ENCODE measurements at places on chromosomes 7 and 10.

GRCh38 chr7:155643804-155644177 lies 670 bp upstream of the RBM33 start:
- no peak for DNase-seq

- DNase-seq = no peak
These were observed 35.2 kb upstream of the HSPB1 start for GRCh38 chr7:76267107-76267893.

DNA sequence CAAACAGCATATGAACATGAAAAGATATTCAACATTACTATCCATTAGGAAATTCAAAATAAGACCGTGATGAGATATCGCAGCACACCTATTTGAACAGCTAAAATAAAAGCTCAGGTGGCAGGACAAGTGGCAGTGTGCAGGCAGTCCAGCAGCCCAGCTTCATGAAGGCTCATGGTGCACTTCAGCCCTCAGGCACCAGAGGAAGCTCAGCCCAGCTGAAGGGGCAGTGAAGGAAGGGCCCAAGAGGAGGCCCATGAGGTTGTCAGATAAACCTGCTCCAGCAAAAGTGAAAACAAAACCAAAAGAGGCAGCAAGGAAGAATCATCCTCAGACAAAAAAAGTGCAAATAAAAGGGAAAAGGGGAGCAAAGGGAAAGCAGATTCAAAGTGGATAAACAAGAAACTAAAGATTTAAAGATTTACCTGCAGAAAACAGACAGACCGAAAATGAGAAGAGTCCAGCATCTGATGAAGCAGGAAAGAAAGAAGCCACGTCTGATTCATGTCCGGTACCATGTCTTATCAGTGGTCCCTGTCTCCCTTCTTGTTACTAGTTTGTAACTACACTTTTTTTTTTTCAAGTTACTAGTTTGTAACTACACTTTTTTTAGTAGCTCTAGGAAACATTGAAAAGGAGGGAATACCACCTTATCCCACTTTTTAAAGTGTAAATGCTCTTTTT lies 15.0 kb upstream of the FAM24B start:
- no peak for DNase-seq

DNA sequence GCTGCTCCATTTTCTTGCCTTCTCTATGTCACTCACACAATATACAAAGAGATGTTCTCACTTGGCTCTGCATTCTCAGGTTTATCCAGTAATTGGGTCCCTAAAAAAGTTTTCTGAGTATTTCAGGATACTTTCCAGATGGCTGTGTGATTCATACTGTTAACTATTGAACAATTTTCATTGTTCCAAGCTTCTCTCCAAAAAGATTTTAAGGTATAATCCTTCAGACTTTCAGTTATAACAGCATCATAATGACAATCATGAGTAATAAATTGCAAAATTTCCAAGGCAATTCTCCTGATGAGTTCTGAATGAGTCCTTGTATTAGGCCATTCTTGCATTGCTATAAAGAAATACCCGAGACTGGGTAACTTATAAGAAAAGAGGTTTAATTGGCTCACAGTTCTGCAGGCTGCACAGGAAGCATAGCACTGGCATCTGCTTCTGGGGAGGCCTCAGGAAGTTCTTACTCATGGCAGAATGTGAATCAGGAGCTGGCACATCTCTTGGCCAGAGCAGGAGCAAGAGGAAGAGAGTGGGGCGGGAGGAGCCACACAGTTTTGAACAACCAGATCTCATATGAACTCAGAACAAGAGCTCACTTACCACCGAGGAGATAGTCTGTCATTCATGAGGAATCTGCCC lies 148.1 kb downstream of the SLC16A9 start:
- DNase-seq = no peak

GRCh38 chr7:3835109-3835508 lies 534.1 kb downstream of the SDK1 start:
- DNase-seq = no peak

DNA sequence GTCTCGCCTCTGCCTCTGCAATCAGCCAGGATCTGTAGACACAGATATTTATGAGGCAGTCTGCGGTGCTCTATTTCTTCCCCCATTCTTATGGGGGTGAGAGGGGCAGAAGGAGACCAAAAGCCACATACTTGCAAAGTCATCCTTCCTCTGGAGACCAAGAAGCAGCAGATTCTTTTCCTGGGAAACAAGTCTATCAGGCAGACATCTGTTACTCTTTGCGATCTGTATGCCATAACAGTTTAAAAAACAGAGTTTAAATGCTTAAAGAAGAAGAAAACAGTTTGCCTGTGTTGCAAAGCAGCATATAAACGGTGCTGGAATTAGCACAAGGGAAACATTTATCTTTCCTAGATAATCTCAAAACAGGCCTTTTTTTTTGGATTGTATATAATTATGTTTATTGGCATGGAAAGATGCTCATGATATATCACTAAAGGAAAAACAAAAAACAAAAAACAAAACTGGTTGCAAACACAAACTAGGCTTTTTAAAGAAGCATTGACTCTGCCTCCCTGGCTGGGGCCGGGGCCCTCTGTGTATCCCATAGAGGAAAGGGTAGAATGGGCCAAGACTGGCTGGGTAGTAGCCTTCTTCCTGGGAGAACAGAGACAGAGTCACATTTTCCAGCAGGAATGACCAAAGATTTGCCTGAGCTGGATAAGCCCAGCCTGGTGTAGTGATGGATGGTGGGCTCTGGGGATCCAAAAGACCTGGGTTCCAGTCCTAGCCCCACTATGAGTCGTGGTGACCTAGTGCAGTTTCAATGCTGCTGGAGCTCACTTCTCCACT lies 50.4 kb downstream of the RGS10 start:
- no peak for DNase-seq

DNA sequence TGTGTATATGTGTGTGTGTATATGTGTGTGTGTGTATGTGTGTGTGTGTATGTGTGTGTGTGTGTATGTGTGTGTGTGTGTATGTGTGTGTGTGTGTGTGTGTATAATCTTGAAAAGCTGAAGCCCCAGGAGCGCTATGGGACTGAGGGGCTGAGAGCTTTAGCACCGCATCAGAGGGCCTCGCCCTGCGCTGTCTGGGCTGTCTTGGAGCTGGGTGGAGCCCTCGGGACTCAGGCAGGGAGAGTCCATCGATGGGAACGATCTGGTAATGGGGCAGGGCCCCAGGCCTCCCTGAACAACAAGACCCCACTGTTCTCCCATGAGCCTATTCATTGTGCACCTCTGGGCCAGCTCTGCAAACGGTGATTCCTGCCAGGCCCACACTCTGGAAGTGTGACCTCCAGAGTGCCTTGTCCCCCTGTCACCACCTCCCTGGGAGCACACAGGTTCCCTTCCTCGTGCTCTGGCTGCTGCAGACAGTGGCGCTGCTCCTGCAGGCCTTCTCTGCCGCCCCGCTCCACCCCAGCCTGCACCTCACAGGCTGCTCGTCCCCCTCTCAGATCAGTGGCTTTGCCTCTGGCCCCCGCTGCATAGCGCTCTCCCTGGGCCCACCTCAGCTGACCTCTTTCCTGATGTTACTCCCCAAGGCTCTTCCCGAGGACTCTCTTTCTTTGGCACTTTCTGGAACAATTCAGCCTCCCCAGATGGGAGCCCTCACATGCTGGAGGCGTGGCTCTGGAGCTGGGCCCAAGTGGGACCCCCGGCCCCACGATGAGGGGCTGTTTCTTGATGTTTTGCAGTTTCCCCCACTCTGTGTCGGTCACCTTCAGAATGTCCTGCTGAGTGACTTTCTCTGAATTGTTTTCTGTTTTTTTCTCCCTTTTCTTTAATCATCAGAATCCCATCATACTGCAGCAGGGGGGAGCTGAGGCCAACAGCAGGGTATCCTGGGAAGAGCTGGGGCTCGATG lies 542.2 kb upstream of the FOXK1 start:
- no peak for DNase-seq

- DNase-seq = no peak
These were observed 70.0 kb upstream of the PHYHIPL start for GRCh38 chr10:59106441-59106840.

- no peak for DNase-seq
These were observed 93.0 kb upstream of the DNAAF5 start for GRCh38 chr7:633381-634018.

DNA sequence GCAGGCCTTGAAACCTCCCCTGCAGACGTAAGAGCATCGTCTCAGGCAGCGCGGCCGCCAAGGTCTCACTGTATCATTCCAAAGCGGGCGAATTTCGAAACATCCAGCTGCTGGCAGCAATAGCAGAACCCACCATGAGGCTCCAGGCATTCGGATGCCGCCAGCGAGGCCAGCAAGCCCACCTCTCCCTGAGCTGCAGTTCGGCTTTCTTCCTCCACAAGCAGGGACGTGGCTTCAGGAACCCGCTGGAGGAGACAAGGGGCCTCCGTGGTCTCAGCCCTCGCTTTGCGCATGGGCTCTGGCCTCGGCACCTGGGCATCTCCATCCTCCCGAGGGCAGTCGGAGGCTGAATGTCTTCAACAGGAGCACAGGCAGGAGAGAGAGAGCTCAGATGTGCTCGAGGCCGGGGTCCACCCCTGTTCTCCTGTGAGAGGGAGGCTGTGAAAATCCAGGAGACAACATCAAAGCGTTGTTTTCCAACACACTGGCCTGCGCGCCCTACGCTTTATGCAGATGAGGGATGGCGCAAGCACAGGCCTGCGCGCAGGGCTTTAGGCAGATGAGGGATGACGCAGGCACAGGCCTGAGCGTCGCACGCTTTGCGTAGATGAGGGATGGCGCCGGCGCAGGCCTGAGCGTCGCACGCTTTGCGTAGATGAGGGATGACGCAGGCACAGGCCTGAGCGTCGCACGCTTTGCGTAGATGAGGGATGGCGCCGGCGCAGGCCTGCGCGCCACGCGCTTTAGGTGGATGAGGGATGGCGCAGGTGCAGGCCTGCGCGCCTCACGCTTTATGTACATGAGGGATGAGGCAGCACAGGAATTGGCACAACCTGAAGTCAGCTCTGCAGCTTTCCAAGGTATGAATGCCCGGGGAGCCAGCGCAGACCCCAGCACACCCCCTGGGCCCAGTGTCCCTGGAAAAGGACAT lies 103.2 kb downstream of the WDR37 start:
- no peak for DNase-seq

DNA sequence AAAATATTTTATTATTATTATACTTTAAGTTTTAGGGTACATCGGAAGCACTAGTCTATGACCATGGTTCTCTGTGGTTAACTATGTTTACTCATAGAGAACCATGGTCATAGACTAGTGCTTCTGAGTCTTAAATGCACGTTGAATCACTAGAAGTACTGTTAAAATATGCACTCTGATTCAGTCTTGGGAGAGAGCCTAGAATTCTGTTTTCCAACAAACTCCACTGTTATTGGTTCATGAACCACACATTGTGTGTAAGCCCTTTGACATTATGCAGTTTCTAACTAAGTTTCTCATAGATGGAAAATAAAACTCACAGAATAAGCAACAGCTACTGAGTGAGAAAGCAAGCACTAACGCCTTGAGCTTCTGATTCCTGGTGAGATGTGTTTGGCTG lies 1120.6 kb downstream of the SORCS1 start:
- DNase-seq = no peak

GRCh38 chr7:30352169-30352568 lies 67.8 kb downstream of the ZNRF2 start:
- DNase-seq = no peak

DNA sequence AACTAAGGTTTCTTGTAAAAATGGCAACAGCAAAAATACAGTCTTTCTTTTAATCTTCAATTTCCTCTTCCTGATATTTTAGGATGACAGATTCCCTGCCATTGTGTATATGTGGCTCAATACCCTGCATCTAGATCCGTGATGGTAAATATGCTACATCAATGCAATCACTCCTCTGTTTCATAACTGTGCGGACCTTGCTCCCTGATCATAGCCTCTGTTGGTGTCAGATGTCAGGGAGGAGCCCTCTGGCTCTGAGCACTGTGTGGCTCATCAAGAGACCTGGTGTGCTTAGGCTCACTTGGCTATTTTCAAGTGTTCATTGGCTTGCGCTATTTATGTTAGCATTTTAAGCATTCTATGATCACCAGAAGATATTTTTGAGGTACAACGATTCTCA lies 33.0 kb upstream of the AGR3 start:
- no peak for DNase-seq

- no peak for DNase-seq
These were observed 134.7 kb downstream of the SLIT1 start for GRCh38 chr10:97050956-97051496.

DNA sequence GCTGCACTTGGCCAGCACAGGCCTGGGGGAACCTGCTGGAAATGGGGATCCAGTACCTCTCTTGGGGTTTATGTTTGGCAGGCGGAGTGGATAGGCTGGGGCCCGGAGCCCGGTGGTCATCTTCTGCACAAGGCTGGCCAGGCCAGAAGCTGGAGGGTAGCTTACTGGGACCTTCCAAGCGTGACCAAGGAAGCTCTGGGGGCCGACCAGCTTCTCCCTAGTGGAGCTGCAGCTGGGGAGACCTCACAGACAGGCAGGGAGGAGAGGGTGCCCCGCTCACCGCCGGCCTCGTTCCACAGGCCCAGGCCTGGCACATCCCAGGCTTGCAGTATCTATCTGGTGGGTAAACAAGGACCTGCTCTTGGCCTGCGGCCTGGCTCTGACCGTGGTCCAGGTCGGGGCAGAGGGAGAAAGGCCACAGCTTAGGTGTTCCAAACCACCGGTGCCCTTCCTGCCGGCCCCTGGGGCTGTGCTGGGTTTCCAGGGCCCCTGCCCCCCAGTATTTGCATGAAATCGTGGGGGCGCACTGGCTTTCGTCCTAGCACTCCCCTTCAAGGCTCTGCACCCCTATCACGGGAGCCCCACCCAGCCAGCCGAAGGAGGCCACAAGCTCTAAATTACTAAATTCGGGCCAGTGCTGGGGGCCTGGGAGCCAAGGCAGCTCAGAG lies 1.5 kb upstream of the ELFN1 start:
- no peak for DNase-seq

- DNase-seq = no peak
These were observed 32.0 kb upstream of the BMPR1A start for GRCh38 chr10:86724445-86724844.

DNA sequence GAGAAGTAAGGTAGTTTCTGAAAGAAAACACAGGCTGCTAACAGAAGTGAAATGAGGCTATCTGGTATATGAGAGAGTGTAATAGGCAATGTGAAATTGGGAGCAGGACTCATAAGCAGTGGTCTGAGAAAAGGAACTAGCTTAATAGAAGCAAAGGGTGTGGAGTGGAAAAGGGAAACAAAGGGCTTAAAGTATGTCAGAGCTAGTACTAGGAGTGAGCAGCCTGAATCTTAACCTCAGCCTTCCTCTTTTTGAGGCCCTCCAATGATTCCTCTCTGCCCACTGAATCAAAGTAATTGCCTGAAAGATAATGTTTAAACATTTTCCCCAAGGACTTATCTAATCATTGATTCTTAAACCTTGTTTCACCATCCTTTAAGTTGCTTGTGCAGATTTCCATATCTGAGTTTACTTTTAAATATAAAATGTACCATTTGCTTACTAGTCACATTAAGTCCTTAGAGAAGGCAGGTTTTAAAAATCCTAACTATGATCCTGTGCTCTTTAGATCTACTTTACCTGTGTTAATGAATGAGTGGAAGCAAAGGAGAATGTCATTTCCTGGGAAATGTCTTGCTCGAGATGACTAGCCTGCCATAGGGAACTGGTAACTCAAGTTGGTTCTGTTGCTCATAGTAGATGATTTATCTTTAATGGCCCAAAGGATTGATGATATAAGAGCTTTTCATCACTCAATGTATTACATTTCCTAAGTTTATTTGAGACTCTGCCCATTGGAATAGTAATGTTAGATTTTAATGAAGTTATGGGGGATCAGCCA lies 155.0 kb downstream of the SKAP2 start:
- DNase-seq = no peak

- no peak for DNase-seq
These were observed 55.3 kb downstream of the PTPRE start for GRCh38 chr10:127962205-127962604.

GRCh38 chr10:75764974-75765788 lies 333.8 kb downstream of the LRMDA start:
- no peak for DNase-seq

- DNase-seq = no peak
These were observed 56.5 kb downstream of the CCDC71L start for GRCh38 chr7:106604303-106604924.
